ENCODE measurements at places on chromosomes 5 and 9.

- no peak for DNase-seq
Measured at GRCh38 chr9:117587263-117587662, 116.9 kb upstream of the TLR4 start.

DNA sequence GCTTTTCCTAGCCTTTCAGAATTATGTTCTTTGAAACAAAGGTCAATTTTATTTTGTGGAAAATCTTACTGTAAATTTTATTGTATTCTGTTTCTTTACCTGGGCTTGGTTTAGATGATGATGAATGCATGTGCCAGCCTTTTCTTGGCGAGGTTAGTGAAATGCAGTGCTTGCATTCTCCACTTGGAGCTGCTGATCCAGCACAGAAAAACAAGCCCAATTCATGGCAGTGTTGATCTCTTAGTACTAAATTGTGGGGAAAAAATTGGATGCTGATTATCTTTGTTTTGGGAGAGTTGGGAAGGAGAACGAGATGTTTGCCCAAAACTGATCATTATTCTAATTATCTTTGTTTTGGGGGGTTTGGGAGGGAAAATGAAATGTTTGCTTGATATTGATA, 3.7 kb downstream of the HABP4 start:
- no peak for DNase-seq

- DNase-seq, result no peak
Measured at GRCh38 chr9:109317311-109317978, 3.4 kb downstream of the EPB41L4B start.

DNA sequence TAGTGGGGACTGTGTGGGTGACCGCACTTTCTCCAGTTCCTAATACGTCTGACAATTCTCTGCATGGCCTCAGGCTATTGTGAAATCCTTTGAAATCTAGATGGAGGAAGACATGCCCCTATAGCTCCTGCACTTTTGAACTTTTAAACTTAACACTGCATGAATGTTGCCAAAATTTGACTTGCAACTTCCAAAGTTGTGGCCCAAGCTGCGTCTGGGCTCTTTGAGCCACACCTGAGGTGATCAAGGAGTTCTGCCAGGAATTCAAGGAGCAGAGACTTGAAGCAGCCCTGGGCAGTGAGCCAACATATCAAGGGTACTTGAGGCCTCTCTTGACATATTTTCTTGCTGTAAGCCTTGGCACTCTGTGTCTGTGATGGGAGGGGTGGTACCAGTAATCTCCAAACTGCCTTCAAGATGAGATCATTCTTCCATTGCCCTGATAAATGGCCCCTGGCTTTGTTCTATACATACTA, 1336.1 kb upstream of the CDH9 start:
- DNase-seq, result no peak

DNA sequence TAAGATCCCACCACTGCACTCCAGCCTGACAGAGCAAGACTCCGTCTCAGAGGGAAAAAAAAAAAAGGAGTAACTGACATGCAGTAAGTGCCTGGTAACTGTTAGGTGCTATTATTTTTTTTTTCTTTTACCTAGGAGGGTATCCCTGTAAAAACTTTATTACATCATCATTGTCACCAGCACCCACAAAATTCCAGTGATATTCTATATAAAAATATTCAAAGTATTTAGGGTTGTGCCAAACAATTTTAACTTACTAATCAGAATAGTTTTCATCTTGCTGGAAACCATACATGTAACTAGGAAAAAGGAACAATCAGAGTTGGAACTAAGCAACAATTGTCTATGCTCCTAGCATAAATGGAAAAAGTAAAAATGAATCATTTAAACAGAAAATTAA, 112.4 kb downstream of the SSBP2 start:
- DNase-seq, result no peak

- DNase-seq, result no peak
Measured at GRCh38 chr9:100852088-100852487, 176.4 kb upstream of the PLPPR1 start.

GRCh38 chr5:10985091-10985720, 224.2 kb upstream of the DAP start:
- no peak for DNase-seq
